ENCODE measurements at places on chromosomes 1 and 21. TPM values are rescaled to one million over a fixed set of nuclear protein-coding genes. Genes with fewer than 3 reads are reported as not detected.

- DNase-seq: no peak
- no peaks in the 10 kb centered on the region for H3K4me1 ChIP-seq
- H3K4me3 ChIP-seq: no peak overlapping the region
Observed at GRCh38 chr1:56917356-56917755, 48.5 kb downstream of the C8B start.

- no peaks in the 10 kb centered on the region for H3K27me3 ChIP-seq
- H3K27ac ChIP-seq: peak overlapping the region; percentile 2
- H3K36me3 ChIP-seq: no peaks in the 10 kb centered on the region
- peak; percentile 86 for DNase-seq
- H3K4me3 ChIP-seq: peak overlapping the region; percentile 9
Observed at GRCh38 chr1:117658676-117659075, 52.8 kb downstream of the TENT5C start.

DNA sequence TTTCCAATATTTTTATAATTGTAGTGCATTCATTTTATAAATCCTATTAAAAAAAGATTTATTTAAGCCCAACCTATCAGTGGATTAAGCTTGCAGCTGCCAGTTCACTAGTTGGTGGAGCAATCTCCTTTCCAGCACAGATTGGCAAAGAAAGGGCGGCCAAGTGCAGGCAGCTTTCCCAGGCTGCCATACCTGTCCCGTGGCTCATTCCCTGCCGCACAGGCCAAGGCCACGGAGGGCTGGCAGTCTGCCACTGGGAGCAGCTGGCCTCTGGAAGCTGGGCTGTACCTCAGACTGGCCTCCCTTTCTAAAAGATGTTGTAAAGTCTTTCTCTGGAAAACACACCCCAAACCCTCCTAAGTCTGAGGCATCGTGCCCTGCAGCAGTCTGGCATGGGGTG, 74.2 kb downstream of the SIM2 start:
- no peak overlapping the region for H3K27ac ChIP-seq
- no peaks in the 10 kb centered on the region for H3K36me3 ChIP-seq
- H3K27me3 ChIP-seq: no peaks in the 10 kb centered on the region
- no peak overlapping the region for H3K4me3 ChIP-seq
- DNase-seq: no peak
- H3K4me1 ChIP-seq: no peaks in the 10 kb centered on the region

Gene PDPN
- polyA plus RNA-seq: not detected

DNA sequence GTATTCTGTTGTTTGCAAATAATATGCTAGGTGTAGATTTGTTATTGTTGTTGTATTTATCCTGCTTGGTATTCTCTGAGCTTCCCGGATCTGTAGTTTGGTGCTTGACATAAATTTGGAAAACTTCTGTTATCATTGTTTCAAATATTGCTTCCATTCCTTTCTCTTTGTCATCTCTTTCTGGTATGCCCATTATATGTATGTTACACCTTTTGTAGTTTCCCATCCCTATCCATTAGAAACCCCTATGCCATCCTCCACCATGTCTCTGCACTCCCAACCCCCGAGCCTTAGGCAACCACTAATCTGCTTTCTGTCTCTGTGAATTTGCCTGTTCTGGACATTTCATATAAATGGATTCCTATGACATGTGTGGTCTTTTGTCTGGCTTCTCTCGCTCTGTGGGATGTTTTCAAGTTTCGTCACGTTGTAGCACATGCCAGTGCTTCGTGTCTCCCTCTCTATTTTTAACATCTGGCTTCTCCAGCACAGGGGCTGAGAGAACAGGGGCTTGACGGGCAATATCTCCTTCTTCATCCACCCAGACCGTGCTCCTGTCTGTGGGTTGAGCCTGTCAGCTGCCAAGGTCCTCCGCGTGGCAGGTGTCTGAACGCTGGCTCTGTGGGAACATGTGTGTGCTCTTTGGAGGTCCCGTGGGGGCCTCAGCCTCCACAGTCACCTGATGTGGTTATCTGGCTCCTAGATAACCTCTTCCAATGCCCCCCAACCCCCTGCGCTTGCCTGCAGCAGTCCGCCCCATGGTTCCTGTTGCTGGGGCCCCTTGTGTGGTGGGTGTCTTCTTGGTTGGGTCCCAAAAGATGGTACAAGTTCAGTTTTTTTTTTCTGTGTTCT, 32.8 kb upstream of the MAN1C1 start:
- H3K27ac ChIP-seq: no peak overlapping the region
- no peak for DNase-seq
- H3K27me3 ChIP-seq: no peaks in the 10 kb centered on the region
- no peak overlapping the region for H3K4me3 ChIP-seq
- H3K36me3 ChIP-seq: no peaks in the 10 kb centered on the region
- peaks cover 11% of the 10 kb centered on the region for H3K4me1 ChIP-seq

Gene ATG4C
- polyA plus RNA-seq: 13.5 TPM

Gene HSD3B1
- polyA plus RNA-seq: not detected

DNA sequence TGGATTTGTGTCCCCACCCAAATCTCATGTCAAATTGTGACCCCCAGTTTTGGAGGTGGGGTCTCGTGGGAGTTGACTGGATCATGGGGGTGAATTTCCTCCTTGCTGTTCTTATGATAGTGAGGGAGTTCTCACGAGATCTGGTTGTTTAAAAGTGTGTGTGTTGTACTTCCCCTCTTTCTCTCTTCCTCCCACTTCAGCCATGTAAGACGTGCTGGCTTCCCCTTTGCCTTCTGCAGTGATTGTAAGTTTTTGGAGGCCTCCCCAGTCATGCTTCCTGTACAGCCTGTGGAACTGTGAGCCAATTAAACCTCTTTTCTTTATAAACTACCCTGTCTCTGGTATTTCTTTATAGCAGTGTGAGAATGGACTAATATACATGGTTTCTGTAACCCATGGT, 64.6 kb downstream of the RHOU start:
- no peak for DNase-seq
- H3K27me3 ChIP-seq: no peaks in the 10 kb centered on the region
- no peak overlapping the region for H3K27ac ChIP-seq

GRCh38 chr1:210686841-210687240, 358.1 kb downstream of the HHAT start:
- no peak overlapping the region for H3K27ac ChIP-seq
- H3K4me3 ChIP-seq: no peak overlapping the region
- H3K4me1 ChIP-seq: no peaks in the 10 kb centered on the region
- no peaks in the 10 kb centered on the region for H3K36me3 ChIP-seq
- H3K27me3 ChIP-seq: no peaks in the 10 kb centered on the region

GRCh38 chr1:66978201-66978600, 53.4 kb downstream of the MIER1 start:
- no peak for DNase-seq
- H3K36me3 ChIP-seq: peaks cover 20% of the 10 kb centered on the region
- no peak overlapping the region for H3K27ac ChIP-seq
- peaks cover 25% of the 10 kb centered on the region for H3K4me1 ChIP-seq

DNA sequence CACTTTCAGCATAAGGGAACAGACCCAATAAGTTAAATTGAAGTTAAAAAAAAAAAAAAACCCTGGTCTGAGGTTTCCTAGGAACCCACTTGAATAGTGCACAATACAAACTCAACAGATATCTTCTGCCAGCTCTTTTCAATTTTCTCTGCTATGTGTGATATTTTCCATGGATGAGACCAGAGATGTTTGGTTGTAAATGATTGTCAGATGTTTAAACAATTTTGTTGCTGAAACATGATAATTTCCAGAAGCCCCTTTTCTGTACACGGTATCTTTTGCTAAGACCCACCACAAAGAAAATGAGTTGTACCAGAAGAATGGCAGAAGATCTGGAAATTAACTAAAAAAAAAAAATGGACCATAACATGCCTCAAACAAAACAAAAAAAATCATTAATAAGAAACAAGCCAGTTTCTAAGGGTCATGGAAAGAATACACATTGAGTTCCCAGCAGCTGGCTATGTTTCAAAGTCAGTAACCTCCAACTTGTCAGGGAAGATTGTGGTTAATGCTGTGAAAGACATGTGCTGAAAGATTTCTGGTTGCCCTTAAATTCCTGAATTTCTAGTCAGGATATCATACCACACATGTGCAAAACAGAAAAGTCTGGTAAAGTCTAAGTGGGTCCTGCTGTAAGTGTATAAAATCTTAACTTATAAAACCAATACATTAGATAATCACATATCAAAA, 35.6 kb upstream of the MGST3 start:
- H3K27ac ChIP-seq: no peak overlapping the region
- H3K36me3 ChIP-seq: no peaks in the 10 kb centered on the region
- H3K4me3 ChIP-seq: no peak overlapping the region
- peaks cover 31% of the 10 kb centered on the region for H3K27me3 ChIP-seq

Gene DTL
- polyA plus RNA-seq: not detected

GRCh38 chr1:59815892-59816291, 1.1 kb downstream of the HOOK1 start:
- peaks cover 20% of the 10 kb centered on the region for H3K4me1 ChIP-seq
- DNase-seq: no peak
- no peaks in the 10 kb centered on the region for H3K36me3 ChIP-seq
- no peaks in the 10 kb centered on the region for H3K27me3 ChIP-seq
- H3K27ac ChIP-seq: no peak overlapping the region

All from CD4-positive, alpha-beta memory T cell (primary cell).